Heart left ventricle (tissue), 16 donors: ENCODE measurements at places on chromosomes 5 and 9. TPM values are rescaled to one million over a fixed set of nuclear protein-coding genes. Genes with fewer than 3 reads are reported as not detected.

The SHOC1 gene
- not detected for polyA plus RNA-seq

The CDH6 gene
- polyA plus RNA-seq, result 1.1 TPM

The MCTP1 gene
- 0.91 TPM for polyA plus RNA-seq

The ZNF883 gene
- 5.1 TPM for polyA plus RNA-seq

The ARID3C gene
- not detected for polyA plus RNA-seq

The C6 gene
- polyA plus RNA-seq, result 7.2 TPM

The NTRK2 gene
- polyA plus RNA-seq, result 1.3 TPM

The MELK gene
- not detected for polyA plus RNA-seq
